MV-4-11 (cell line): ENCODE measurements at places on chromosomes 12 and 14.
A peak's percentile ranks its signal among the peaks of the same experiment; 100 is the strongest.

DNA sequence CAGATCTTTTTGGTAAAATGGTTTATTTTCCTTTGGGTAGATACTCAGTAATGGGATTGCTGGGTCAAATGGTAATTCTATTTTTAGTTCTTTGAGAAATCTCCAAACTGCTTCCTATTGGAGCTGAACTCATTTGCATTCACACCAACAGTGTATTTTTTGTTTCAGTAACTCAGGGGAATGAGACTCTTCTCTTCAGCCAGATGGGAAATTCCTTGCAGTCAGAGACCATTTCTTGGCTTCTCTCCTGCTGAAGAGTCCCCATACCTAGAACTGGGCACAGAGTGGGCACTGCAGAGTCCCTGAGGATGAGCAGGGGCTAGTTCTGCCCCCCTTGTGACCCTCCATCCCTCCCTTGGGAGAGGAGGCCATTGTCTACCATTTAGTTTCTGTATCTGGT is 10.8 kb downstream of the SDSL start:
- DNase-seq: no peak

DNA sequence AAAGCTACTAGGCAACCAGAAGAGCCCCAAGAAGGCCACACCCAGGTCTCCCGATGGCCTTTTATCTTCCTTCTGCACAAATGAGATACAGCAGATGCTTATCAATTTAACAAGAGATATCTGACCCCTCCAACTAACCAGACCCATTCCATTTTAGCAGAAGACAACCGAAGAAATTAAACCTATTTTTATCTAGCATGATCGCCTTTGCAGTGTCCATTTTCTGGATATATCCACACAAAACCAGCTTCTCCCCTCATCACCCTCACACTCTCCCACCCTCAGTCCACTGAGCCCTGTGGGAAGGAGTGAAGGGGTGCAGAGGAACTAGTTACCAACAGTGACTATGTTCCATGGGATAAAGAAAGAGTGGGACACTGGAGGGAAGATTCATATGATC is 20.9 kb upstream of the DHRS4 start:
- no peak for DNase-seq

GRCh38 chr12:40473962-40474361 is 218.3 kb upstream of the CNTN1 start:
- no peak for DNase-seq

DNA sequence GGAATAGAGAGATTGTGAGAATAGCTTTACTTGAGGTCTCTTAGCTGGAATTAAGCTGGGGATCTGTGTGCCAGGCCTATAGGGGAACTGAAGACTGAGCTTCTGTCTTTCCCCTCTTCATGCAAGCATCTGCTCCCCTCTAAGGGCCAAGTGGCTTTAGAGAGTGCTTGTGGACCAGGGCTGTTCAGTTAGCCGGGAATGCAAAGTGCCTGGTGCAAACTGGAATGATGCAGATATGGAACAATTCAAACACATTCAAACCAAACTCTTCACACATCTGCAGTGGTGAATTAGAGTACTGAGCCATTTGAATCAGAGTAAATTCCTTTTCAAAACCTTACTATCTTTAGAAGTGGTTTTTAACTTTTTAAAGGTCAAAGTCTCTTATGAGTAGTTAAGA is 99.0 kb downstream of the LIN7A start:
- no peak for DNase-seq

DNA sequence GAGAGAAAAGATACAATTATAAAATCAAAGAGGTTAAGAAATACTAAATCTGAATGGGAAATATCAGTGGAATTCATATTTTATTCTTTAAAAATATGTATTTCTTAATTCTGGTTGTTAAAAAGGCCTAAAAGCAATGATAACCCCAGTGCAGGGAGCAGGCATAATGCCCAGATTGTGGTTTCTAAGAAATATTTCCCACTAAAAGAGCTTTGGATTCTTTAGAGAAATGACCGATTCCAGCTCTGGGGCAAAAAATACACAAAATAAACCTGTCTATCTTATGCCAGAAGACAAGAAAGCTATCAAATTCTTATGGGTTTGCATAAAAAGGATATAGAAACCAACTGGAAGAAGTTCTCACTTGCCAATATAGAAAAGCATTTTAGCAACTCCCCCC is 71.6 kb downstream of the PDE6H start:
- DNase-seq: no peak

DNA sequence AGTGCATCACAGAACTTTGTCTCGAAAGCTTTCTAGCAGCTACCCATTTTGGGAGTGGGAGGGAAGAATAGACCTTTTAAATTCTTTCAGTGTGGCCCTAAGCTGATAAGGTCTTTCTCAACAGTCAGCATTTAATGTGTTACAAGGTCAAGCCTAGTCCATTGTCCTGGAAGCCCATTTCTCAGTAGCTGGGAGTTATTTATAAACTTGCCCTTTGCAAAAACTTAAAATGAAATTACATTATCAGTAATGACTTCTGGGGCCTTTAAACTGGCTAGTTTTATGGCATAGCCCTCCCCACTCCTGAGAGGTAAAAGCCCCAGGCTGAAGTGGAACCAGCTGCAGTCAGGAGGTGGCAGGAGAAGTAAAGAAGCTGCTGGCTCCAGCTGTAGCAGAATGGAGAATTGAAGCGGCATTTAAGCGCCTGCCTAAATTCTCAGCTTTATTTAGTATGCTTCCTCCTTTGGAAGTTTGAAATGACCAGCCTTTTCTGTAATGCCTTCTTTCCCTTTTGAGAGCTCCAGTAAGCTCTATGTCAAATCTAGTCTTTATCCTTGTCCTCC is 12.4 kb downstream of the COPZ1 start:
- DNase-seq: peak; percentile 58

DNA sequence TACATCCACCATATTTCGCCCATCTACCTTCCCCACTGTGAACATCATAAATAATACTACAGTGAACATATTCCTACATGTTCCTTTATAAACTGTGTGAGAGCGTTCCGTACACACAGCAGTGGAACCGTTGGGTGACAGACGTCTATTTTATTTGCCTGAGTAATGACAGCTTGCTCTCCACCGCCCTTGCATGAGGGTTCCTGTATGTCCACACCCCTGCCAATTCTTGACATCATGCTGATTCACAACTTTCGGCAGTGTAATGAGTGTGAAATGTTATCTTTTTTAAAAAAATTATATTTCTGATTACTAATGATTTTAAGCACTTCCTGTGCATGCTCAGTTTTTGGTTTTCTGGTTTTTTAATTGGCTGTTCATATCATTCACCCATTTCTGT is 4.3 kb upstream of the RAD52 start:
- no peak for DNase-seq

GRCh38 chr12:38110026-38110699 is 206.4 kb upstream of the ALG10B start:
- no peak for DNase-seq

- DNase-seq: no peak
Observed at GRCh38 chr14:68232300-68233055, 412.9 kb downstream of the RAD51B start.
